A549 treated with ZK216348 at 1 μM for 4 hours (cell line): ENCODE measurements at places on chromosomes 11 and 22. TPM values are rescaled to one million over a fixed set of nuclear protein-coding genes. Genes with fewer than 3 reads are reported as not detected.

OR5AR1 gene
- not detected in 5 replicates for total RNA-seq

MMP13 gene
- total RNA-seq: 0.09 to 0.15 TPM in 2 of 5 replicates, not detected in the others

SERPING1 gene
- 0.21 to 0.85 TPM (median 0.42 TPM) in 5 replicates for total RNA-seq

OR51I1 gene
- total RNA-seq: not detected in 5 replicates

DGAT2 gene
- total RNA-seq: 1.6 to 2.3 TPM (median 1.7 TPM) in 5 replicates

APLNR gene
- total RNA-seq: not detected in 5 replicates

CD3D gene
- total RNA-seq: not detected in 5 replicates
